ENCODE measurements at places on chromosomes 7 and 10. TPM values are rescaled to one million over a fixed set of nuclear protein-coding genes. Genes with fewer than 3 reads are reported as not detected.

DNA sequence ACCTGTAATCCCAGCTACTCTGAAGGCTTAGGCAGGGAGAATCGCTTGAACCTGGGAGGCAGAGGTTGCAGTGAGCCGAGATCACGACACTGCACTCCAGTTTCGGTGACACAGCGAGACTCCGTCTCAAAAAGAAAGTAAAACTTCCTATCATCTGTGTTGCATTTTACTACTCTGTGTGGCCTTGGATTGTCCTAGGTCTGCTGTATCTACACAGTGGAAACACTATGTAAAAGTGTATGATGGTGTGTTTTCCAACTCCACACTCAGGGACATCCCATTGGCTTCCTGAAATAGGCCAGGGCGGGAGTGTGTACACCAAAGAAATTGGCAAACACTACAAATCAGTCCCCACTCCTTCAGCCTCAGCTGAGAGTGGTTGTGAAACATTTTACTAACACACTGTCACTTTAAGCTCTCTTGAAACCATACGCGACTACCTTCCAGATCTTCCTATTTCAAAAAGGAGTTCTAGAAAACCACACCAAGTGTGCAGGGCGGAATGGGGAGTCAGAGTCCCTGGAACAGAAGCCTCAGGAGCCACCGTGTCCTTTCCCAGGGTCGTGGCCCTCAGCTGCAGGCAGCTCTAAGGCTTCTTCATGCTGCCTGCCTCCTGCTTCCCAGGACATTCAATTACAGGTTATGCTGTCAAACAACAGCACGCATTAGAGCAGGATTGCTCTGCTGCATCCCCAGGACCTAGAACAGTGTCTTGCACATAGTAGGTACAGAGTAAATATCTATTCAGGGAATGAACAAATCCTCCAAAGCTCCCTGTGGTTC is 275.4 kb downstream of the PARD3 start:
- no peaks in the 10 kb centered on the region for H3K36me3 ChIP-seq
- H3K4me3 ChIP-seq, result no peak overlapping the region
- H3K27me3 ChIP-seq, result no peaks in the 10 kb centered on the region
- peak overlapping the region; percentile 12 for H3K27ac ChIP-seq
- H3K4me1 ChIP-seq, result peaks cover 36% of the 10 kb centered on the region
- DNase-seq, result no peak

- H3K4me1 ChIP-seq, result peaks cover 5% of the 10 kb centered on the region
- no peak overlapping the region for H3K27ac ChIP-seq
- no peaks in the 10 kb centered on the region for H3K36me3 ChIP-seq
- no peak for DNase-seq
- H3K27me3 ChIP-seq, result no peaks in the 10 kb centered on the region
Observed at GRCh38 chr10:32180390-32181280, 124.4 kb upstream of the KIF5B start.

PDZD7 gene
- 1.8 TPM for total RNA-seq

DNA sequence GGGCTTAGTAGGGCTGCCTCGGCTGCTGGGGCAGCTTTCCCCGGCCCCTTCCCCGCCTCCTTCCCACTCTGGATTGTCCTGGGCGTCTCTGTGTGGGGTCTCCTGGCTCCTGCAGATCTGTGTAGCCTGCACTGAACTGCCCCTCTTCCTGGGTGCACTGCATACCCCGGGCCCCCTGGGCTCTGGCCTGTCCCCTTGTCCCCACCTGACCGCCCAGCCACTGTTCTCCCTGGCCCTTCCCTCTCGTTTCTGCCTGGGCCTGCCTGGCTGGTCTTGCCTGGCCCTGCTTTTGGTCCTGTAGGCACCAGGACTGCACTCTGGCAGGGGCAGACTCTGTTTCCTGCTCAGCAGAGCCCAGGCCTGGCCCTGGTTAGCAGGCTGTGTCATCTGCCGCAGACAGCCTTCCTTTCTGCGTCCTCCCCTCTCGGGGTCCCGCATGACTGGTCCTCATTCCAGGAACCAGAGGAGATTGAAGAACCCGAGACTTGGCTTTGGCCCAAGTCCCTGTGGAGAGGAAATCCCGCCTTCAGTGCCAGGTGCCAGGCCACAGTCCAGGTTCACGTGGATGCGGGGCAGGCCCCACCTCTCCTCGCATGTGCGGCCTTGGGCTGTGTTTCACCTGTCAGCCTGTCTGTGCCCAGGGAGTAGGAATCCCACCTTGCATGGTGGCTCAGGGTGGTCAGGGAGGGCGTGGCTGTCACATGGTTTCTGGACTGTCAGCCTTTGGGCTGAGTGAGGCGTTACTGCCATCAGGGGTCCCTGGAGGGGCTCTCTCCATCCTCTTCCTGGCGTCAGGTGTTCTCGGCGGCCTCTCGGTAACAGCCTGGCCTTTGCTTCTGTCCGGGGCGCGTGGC is 9.2 kb downstream of the INPP5A start:
- H3K4me3 ChIP-seq, result no peak overlapping the region
- H3K4me1 ChIP-seq, result peaks cover 27% of the 10 kb centered on the region
- no peaks in the 10 kb centered on the region for H3K27me3 ChIP-seq
- peaks cover 1% of the 10 kb centered on the region for H3K36me3 ChIP-seq

GRCh38 chr7:99002827-99003212 is 124.5 kb downstream of the TRRAP start:
- H3K27me3 ChIP-seq, result no peaks in the 10 kb centered on the region
- no peak overlapping the region for H3K27ac ChIP-seq
- peaks cover 18% of the 10 kb centered on the region for H3K4me1 ChIP-seq
- no peak for DNase-seq
- no peak overlapping the region for H3K4me3 ChIP-seq

GRCh38 chr10:52232561-52233350 is 81.3 kb upstream of the DKK1 start:
- peak overlapping the region; percentile 32 for H3K27ac ChIP-seq
- H3K36me3 ChIP-seq, result no peaks in the 10 kb centered on the region
- peak overlapping the region; percentile 67 for H3K4me3 ChIP-seq
- no peaks in the 10 kb centered on the region for H3K27me3 ChIP-seq
- H3K4me1 ChIP-seq, result peaks cover 9% of the 10 kb centered on the region

AKR1D1 gene
- not detected for total RNA-seq

DNAH11 gene
- total RNA-seq, result not detected

DNA sequence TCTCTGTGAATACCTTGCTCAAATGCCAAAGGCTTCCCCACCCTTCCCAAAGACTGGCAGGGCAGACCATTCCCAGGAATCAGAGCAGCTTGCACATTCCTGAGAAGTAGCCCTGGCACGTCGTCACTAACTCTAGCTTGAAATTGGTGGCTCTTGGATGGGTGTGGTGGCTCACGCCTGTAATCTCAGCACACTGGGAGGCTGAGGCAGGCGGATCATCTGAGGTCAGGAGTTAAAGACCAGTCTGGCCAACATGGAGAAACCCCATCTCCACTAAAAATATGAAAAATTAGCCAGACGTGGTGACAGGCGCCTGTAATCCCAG is 108.2 kb upstream of the MPP7 start:
- H3K27ac ChIP-seq, result no peak overlapping the region
- H3K4me3 ChIP-seq, result no peak overlapping the region
- no peaks in the 10 kb centered on the region for H3K4me1 ChIP-seq
- DNase-seq, result no peak
- peaks cover 28% of the 10 kb centered on the region for H3K27me3 ChIP-seq

CUL1 gene
- 39.7 TPM for total RNA-seq

- H3K27me3 ChIP-seq, result no peaks in the 10 kb centered on the region
- no peak for DNase-seq
- peak overlapping the region; percentile 96 for H3K27ac ChIP-seq
- peaks cover 27% of the 10 kb centered on the region for H3K4me1 ChIP-seq
- H3K36me3 ChIP-seq, result peaks cover 1% of the 10 kb centered on the region
Observed at GRCh38 chr10:130109796-130110245, 809 bp downstream of the C10orf143 start.

GRCh38 chr10:125980521-125981035 is 84.2 kb downstream of the FANK1 start:
- DNase-seq, result no peak
- H3K4me3 ChIP-seq, result no peak overlapping the region
- no peaks in the 10 kb centered on the region for H3K27me3 ChIP-seq
- H3K27ac ChIP-seq, result no peak overlapping the region
- no peaks in the 10 kb centered on the region for H3K36me3 ChIP-seq

TRIM56 gene
- total RNA-seq, result 26.1 TPM

DNA sequence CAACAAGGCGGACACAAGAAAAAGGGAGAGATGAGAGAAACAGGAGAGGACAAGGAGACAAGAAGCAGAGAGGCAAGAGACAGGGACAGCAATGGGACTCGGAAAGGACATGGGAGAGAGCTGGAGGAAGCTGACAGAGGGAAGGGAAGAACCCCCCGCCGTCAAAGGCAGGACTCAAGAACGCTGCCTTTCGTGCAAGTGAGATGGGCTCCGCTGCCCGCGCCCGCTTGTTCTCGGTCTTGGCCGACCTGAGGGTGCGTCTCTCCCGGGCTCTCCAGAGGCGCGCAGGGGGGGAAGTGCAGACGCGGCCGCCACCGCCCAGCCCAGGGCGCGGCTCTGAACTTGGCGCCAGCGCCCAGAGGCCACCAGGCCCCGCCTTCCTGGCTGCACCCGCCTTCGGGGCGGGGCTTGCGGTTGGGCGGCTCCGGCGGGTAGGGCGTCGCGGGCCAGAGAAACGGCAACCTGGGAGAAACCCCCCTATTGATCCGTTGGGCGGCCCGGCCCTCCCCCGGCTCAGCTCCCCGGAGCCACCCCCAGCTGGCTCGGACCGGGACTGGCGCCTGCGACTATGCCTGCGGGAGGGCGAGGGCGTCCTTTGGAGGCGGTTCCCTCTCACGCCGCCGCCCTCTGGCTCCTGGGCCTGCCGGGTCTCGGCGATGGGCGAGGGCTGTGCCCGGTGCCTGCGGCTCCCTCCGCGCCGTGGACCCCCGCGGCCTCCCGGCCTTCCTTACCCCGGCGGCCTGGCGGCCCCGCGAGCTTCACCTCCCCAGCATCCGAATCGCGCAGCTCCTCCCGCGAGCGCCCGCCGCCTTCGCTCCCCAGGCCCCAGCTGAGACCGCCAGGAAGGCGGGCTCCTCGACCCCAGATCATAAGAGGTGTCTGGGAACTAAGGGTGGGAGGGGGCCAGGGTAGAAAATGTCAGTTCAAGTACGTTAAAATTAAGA is 2.2 kb upstream of the ANTXRL start:
- H3K36me3 ChIP-seq, result peaks cover 1% of the 10 kb centered on the region
- H3K4me1 ChIP-seq, result peaks cover 18% of the 10 kb centered on the region
- DNase-seq, result no peak
- peaks cover 2% of the 10 kb centered on the region for H3K27me3 ChIP-seq
- peak overlapping the region; percentile 84 for H3K27ac ChIP-seq

DNA sequence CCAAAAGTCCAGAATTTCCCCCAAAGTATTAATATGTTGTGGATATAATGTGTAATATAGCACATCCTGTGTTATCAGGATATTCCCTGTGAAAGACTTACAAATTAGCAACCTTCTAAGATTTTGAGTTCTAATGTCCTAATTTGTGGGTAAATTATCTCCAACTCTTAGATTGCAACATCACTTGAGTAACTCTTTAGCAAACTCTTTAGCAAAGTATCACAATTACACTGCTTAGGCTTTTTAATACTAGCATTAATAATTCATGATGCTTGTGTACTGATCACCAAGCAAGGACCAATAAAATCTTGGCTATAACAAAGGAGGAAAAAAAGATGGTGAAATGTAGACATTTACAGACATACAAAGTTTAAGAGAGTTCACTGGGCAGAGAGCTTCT is 27.7 kb downstream of the HIP1 start:
- H3K27ac ChIP-seq, result peak overlapping the region; percentile 99
- H3K36me3 ChIP-seq, result peaks cover 9% of the 10 kb centered on the region
- no peaks in the 10 kb centered on the region for H3K27me3 ChIP-seq
- no peak for DNase-seq
- peak overlapping the region; percentile 56 for H3K4me3 ChIP-seq
- peaks cover 45% of the 10 kb centered on the region for H3K4me1 ChIP-seq

ZNF804B gene
- not detected for total RNA-seq

GRCh38 chr7:371119-371778 is 81.3 kb downstream of the FOXL3 start:
- no peak overlapping the region for H3K4me3 ChIP-seq
- H3K36me3 ChIP-seq, result no peaks in the 10 kb centered on the region
- H3K27me3 ChIP-seq, result no peaks in the 10 kb centered on the region
- peak; percentile 88 for DNase-seq
